ENCODE measurements at places on chromosomes 11 and 22.

DNA sequence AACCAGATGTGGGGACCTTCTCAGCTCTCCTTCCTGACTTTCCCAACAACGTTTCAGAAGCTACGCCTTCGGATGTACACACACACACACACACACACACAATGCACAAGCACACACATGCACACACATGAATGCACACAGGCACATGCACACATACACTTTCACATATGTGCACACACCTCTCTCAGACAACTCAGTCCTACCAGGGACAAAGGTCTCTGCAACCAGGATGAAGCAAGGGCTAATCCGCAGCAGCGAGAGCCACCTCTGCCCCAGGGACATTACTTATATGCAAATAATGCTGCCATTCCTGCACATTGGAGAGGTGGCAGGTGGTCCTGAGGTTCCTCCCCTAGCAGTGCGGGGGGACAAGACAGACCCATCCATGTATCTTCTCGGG is 27.4 kb upstream of the LINC01488 start:
- DNase-seq, result no peak

GRCh38 chr11:118914178-118914918 is 11.4 kb downstream of the BCL9L start:
- peak; percentile 52 for DNase-seq

- DNase-seq, result no peak
Measured at GRCh38 chr22:47623763-47624148, 861.3 kb downstream of the TBC1D22A start.

DNA sequence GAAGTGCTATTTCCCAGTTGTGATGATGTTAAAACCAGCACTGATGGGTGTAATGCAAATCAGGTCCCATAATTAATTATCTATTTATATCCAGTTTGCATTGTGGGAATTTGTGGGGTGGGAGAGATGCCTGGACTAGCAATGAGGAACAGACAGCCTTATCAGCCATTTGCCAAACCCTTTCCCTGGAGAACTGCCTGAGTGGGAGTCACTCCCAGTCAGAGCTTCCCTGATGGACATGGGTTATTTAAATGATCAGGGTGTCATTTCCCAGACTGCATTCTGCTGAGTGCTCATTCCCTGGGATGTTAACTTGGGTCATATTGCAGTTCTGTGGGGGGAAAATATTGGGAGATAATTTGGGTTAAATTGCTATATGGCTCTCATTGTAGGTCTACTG is 168.5 kb downstream of the NAV2 start:
- DNase-seq, result no peak

- no peak for DNase-seq
Measured at GRCh38 chr11:120010775-120011174, 127.1 kb downstream of the TRIM29 start.

DNA sequence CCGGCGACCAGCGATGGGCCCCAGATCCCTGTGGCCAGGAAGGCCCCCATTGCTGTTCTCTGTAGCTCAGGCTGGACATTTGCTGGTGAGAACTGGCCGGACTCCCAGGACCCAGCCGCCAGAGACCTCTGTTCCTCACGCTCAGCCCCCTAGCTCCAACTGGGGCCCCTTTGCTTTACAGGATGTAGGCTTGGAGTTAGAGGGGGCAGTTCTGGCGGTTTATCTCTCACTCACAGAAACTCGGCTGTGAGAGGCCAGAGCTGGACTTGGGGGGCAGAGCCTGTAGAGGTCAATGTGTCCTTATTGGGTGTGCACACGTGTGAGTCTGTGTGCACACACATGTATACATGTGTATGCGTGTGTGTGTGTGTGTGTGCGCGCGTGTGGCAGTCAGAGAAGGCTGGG is 502 bp downstream of the SMIM38 start:
- DNase-seq, result no peak

- DNase-seq, result no peak
Measured at GRCh38 chr11:103709371-103709770, 327.1 kb upstream of the DDI1 start.

DNA sequence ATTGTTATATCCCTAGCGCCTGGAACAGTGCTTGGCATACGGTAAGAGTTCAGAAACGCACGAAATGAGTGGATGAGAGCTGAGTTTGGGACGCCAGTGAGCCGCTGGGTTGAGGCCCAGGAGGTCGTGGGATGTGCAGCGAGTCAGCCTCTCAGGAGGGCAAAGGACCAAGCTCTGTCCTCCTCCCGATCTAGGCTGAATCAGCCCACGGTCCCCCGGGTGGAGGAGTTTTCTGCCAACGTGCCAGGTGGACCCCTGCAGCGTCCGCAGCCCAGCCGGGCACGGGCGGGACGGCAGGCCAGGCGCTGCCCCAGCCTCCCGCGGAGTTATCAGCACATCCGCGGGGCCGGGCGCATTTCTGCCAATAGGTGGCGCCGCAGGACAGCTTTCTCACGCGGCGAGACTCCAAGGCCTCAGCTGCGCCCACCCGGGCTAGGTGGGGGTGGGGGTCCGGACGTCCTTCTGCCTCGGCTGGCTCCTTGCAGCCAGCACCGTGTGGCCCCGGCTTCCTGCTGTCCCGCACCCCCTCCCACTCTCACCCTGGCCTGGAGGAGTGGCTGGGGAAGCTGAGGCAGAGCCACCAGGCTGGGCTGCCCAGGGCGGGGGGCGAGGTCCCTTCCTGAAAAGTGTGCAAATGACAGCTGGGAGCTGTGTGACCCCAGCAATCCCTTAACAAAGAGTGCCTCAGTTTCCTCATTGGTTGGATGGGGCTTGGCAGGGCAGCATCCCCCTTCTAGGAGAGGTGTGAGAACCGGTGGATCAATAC is 2.2 kb upstream of the RPS19BP1 start:
- DNase-seq, result peak; percentile 62

DNA sequence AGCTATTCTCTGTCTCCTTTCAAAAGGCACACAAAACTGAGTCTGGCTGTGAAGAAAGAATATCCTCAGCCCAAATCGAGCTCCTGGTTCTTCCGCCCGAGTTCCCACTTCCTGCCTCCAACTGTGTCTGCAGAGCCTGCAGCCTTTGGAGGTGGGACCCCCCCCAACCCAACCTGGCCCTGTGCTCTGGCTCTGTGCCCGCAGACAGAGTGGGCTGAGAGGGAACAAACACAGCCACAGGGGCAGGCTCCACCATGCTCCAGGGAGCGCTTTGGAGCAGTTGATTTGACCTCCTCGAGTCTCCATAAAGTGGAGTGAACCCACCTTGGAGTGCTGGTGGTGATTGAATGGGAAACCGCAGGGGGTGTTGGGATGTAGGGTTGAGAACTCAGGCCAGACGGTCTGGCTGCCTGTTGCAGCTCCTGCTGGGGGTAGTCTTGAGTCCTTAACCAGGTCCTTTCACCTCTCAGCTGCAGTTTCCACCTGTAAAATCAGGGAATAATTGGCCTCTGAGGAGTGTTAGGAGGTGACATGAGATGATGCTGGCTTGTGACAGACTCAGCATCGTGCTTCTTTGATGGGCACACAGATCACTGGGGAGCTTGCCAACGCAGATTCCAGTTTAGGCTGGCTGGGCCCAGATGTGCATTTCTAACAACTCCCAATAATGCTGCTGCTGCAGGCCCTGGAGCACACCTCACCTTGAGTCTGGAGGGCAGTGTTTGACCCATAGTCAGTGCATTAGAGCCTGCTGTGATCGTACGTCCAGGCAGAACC is 11.4 kb downstream of the DAGLA start:
- no peak for DNase-seq

- no peak for DNase-seq
Measured at GRCh38 chr11:77318600-77318999, 17.1 kb upstream of the GDPD4 start.

- DNase-seq, result no peak
Measured at GRCh38 chr22:24686280-24686679, 83.3 kb downstream of the GGT1 start.

DNA sequence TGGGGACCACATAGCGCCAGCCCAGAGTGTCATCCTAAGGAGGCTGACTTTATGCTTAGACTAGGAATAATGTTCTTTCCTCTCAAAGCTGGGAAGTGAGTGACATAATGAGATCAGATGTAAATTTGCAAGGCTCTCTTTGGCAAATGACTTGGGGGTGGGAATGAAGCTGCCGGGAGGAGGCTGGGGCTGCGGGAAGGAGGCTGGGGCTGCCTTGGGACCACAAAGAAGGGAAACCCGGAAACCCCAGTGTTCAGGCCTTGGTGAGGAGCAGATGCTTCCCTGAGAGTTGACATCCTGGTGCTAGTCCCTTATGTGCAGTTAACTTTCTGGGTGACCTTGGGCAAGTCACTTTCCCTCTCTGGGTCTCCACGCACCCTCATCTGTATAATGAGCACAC is 182.0 kb downstream of the CHST1 start:
- no peak for DNase-seq

GRCh38 chr11:67055812-67056211 is 835 bp upstream of the RHOD start:
- DNase-seq, result no peak

GRCh38 chr11:118666371-118666770 is 13.1 kb downstream of the TREH start:
- no peak for DNase-seq

GRCh38 chr22:30665786-30666185 is 1.9 kb downstream of the DUSP18 start:
- DNase-seq, result no peak

GRCh38 chr11:57322256-57323166 is 2.2 kb downstream of the TNKS1BP1 start:
- DNase-seq, result no peak

- no peak for DNase-seq
Measured at GRCh38 chr22:40694411-40694810, 15.1 kb downstream of the MCHR1 start.

- no peak for DNase-seq
Measured at GRCh38 chr22:36829370-36830002, 12.7 kb upstream of the PVALB start.

DNA sequence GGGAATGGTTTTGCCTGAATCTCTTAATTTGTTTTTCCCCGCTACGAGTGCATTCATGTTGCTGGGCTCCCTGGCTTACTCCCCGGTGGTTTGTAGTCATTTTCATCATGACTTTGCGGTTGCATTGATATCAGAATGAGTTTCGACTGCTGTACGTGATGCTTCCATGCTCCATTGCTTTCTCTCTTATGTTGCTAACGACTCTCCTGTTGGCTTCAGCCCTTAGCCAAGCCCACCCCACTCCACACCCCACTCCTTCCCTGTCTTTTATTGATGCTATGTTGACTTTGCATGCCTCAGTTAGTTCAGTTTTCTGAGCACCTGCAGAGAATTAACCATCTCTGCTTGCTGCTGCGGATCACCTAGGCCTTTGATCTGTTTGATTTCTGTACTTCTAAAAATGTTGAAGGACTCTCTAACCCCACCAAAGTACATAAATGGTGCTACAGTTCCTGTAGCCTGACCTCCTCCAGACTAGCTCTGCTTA is 65.3 kb downstream of the ARFGAP2 start:
- no peak for DNase-seq

DNA sequence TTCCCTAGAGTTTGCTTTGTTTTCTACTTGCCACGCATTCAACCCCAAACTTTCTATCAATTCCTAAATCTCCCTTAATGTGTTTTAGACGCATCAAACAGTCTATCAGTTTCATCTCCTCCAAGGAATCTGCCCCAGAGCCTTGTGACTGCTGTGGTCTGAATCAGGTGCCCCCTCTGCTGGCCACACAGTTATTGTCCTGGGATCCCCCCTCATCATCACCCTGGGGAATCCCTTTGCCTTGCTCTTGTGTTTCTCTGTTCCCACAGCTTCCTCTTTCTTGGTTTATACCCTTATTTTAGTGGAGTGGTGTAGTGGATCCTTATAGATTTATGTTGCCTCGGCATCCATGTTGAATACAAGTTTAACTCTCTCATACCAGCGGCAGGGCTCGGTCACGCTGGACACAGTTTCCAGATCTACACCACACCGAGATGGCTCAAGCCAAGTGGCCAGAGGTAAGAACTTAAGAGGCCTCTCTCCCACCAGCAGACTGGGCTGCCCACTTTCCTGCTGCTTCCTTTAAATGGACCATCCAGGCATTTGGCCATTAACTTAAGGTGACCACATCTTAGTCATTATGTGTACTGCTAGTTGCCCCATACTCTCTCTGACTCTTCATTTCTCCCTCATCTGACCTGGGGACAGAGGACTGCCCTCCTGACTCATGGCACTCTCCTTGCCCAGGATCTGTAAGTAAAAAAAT is 8.2 kb downstream of the UPB1 start:
- no peak for DNase-seq

GRCh38 chr11:132586801-132587200 is 945.5 kb downstream of the OPCML start:
- DNase-seq, result no peak

DNA sequence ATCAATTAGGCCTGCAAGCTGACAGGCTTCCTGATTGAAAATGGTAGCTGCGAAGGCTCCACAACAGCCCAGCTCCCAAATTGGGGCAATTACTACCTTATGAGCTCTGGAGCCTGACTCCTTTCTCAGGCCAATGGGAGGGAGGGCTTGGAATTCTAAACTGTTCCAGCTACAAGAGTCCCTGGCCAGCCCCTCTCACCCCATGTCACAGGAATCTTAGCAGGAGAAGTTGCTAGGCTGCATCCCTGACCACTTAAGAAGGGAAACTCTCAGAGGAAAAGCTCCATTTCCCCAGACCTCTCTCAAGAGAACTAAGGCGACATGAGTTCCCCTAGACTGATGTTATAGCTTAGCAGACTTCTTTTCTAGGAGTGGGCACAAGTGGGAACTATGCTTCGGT is 4.9 kb downstream of the LRP4 start:
- DNase-seq, result no peak

- DNase-seq, result no peak
Measured at GRCh38 chr11:57124505-57124904, 57.2 kb upstream of the LRRC55 start.

DNA sequence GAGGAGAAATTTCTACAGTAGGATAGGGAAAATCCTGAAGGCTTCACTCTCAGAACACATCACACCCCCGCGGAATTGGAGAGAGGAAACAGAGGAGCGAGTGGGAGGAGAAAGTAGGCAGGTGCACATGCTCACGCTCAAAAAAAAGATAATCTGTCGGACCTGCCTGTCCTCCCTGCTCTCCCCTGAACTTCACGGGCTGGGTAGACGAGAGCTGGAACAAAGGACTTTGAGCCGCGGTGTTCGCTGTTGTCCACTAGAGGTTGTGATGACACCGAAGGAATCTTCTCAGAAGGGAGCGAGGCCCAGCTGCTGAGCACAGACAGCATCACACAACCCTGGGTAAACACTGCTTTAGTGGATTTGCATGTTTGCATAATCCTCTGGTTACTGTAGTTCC is 5.0 kb downstream of the SEZ6L start:
- DNase-seq, result no peak

- DNase-seq, result no peak
Measured at GRCh38 chr22:39073981-39074380, 3.1 kb upstream of the APOBEC3G start.

- no peak for DNase-seq
Measured at GRCh38 chr11:59960502-59961381, 3.1 kb upstream of the OOSP4A start.

- DNase-seq, result no peak
Measured at GRCh38 chr22:22802339-22802970, 85.2 kb upstream of the IGLL5 start.

GRCh38 chr11:115776916-115777315 is 272.7 kb upstream of the CADM1 start:
- no peak for DNase-seq

- no peak for DNase-seq
Measured at GRCh38 chr11:28756977-28757376, 648.8 kb downstream of the METTL15 start.

All from activated T-helper 2 cell treated with anti-CD3 and anti-CD28 coated beads, Interferon-gamma antibody, Interleukin-2, Interleukin-4, amounts not matched to agents 10 μg/mL and 5 μg/mL and 100 μg/mL, durations not matched to agents 14 hours and 24 hours and 36 hours (primary cell).